NCI-H524 (cell line): ENCODE measurements at places on chromosomes 5 and 9.

- DNase-seq, result no peak
Measured at GRCh38 chr5:96624596-96624995, 37.6 kb upstream of the CAST start.

GRCh38 chr9:105658351-105658750 is 3.9 kb upstream of the TAL2 start:
- DNase-seq, result no peak

DNA sequence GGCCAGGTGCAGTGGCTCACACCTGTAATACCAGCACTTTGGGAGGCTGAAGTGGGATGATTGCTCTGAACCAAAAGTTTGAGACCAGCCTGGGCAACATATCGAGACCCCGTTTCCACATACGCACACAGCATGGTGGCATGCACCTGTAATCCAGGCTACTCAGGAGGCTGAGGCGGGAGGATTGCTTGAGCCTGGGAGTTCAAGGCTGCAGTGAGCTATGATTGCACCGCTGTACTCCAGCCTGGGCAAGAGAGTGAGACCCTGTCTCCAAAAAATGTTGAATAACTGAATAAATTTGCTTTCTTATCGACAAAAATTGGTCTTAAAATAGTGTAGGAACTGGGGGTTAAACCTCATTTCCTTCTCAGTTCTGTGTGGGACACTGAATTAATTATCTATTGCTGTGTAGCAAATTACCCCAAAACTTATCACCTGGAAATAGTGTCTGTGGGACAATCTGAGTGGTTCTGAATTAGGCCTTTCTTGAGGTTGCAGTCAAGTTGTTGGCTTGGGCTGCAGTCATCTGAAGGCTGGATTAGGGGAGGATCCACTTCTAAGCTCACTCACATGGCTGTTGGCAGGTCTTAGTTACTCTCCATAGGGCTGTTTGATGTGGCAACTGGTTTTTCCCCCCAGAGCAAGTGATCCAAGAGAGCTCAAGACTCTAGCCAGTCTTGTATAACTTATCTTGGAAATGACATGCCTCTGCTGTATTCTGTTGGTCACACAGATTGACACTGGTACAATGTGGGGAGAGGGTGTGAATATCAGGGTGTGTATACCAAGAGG is 2.0 kb downstream of the SNX30 start:
- no peak for DNase-seq

DNA sequence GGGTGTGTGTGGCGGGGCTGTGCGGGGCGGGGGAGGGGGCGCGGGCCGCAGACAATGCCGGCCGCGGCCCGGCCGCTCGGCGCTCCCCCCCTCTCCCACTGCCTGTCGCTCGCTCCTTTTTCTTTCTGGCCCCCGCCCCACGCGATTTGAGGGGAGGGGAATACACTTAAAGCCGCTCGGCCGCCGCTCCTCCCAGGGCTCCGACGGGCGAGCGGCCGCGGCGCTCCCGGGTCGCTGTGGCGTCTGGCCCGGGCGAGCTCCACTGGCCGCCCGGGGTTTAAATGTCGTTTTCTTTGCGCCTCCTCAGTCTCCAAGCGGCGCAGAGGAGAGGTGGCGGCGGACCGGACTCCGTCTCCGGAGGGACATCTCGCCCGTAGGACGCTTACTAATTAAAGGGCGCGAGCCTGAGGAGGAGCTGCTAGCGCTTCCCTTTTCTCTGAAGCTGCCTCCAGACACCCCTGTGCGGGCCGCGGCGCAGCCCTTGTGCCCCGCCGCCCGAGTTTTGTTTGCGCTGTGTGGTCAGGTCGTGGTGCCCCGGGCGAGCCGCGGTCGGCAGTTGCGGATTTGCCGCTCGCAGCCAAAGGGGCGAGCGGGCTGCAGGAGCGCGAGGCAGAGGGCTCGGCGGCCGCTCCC is 1.4 kb downstream of the ZSWIM6 start:
- peak; percentile 41 for DNase-seq

DNA sequence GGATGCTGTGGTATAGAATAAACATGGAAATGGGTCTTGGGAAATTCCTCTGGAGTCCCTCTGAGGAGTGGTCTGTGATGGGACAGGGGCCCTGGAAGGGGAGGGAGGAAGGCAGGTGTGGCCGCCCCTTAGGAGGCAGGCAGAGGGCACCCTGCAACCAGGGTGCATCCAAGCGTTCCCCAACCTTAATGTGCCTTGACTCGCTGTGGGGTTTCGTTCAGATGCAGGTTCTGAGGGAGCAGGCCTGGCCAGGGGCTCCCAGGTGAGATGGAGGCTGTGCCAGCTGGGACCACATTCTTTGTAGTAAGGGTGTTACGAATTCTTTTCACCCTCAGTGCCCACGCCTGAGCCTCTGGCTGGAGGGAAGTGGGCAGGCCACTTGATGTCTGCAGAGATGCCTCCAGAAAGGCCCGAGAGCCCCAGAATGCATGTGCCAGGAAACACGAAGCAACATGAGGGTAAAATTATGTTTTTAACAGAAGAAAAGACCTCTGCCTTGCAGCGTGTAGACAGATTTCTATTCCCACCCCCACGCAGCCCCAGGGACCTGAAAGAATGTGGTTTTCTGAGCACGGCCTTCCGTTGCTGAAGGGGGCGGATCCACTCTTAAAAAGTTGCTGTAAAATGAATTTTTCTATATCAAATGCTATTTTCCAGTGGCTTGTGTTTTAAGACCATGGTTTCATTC is 150.4 kb upstream of the IER5L start:
- DNase-seq, result no peak

- no peak for DNase-seq
Measured at GRCh38 chr5:115417076-115417475, 120.6 kb upstream of the CCDC112 start.
